ENCODE measurements at places on chromosomes 2 and 18.

GRCh38 chr2:102424754-102425153 lies 1.8 kb downstream of the IL18RAP start:
- DNase-seq = no peak

DNA sequence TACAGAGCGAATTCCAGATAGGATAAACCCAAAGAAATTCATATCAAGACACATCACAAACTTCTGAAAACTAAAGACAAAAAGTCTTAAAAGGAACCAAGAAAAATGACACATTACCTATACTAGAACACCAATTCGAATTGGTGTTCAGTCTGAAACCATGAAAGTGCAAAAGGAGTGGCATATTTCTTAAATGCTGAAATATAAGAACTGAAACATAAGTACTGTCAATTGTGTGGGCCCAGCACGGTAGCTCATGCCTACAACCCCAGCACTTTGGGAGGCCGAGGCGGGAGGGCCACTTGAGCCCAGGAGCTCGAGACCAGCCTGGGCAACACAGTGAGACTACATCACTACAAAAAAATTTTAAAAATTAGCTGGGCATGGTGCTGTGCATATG lies 43.4 kb downstream of the TMEM131 start:
- DNase-seq = no peak

DNA sequence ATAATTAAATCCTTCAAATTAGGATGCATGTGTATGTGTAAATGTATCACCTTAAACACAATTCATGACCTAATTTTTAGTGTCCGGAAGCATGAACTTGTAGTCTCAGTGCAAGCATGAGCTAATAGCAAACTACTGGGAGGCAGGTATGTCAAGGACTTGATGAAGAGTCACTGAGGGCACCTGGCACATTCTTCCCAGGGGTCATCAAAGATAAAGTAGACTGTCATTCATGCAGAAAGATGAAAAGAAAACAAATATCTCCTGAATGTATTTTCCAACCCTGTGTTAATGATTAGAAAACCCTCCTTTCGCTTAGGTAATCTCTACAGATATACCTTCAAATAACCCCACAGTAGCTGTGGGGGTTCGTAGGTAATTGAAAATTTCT lies 234.9 kb downstream of the SOCS6 start:
- no peak for DNase-seq

DNA sequence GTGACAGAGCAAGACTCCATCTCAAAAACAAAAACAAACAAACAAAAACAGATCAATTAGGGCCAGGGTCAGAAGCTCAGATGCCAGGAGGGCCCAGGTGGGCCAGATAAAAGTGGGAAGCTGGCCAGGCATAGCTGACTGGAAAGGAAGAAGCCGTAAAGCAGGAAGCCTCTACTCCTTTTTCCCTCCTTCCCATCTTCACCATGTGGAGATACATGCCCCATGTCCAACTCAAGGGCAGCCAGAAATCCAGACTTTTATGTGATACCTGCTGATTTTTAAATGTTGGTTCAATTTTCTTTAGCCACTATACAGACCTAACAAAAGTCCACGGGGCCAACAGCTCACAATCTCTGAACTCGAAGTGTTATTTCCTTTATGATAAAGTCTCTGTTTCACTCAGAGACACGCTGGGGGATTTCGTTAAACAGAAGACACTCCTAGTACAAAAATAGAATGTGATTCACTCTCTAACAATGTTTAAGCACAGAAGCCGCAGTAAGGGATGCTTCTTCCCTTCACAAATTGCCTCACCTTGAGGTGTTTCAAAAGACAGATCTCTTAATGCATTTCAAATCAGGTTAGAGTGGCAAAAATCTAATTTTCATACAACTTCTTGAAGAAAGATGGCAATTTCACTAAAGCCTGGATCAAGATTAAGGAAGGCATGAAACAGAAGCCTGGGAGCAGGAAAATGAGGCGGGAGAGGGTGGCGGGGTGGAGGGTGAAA lies 14.0 kb downstream of the TMEM247 start:
- no peak for DNase-seq

DNA sequence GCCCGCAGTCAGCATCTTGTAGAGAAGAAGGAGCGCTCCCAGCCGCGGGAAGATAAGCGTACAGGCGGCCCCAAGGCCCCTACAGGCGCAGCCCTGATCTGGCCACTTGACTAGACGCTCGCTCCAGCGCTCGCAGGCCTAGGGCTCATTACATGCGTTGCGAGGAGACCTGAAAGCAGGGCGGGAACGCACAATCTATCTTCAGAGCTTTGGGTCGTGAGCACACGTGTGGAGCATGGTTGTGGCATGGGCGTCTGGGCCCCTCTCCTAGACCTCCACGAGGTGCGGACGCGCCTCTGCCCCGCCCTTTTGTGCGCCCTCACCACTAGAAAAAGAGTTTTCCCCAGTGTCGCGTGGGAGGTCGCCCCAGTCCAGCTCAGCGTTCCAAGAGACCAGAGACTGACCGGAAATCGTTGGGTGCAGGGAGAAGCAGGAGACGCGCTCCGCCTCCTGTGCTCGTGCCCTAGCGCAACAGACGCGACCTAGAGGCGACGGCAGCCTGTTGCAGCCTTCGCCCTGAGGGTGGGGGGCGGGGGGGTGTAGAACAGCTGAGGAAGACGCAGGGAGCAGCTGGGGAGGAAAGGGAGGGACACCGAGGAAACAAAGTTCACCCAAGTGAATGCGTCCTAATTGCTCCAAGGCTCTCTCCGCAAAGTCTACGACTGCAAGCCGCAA lies 12.6 kb downstream of the NR4A2 start:
- no peak for DNase-seq

GRCh38 chr2:239910851-239911640 lies 114.1 kb downstream of the NDUFA10 start:
- DNase-seq = no peak

DNA sequence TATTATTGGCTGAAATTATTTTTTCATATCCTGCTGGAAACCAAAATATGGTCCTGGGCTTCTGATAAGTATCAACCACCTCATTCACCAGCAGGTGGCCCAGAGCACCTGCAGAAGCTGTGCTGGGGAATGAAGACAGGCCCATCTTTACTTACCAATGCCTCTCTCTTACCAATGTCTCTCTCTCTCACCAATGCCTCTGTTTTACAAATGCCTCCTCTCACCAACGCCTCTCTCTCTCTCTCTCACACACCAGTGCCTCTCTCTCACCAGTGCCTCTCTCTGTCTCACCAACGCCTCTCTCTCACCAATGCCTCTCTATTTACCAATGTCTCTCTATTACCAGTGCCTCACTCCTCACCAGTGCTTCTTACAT lies 2.3 kb upstream of the MAL start:
- DNase-seq = no peak

DNA sequence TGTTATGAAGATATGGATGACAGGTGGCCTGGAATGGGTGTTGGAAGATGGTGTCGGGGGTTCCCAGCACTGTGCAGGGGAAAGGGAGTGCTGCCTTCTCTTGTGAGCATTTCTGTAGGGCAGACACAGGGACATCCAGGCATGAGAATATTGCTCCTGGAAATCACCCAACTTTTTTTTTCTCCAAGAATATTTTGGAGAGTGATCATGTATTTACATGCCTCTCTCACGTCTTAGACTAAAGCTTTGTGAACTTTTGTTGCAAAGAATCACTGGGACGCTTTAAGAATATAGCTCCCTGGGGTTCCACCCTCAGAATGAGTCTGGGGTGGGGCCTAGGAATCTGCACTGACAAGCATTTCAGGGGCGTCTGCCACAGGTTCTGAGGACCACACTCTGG lies 68.7 kb downstream of the VWA3B start:
- DNase-seq = no peak

- no peak for DNase-seq
Observed at GRCh38 chr2:27798948-27799645, 27.6 kb downstream of the MRPL33 start.

DNA sequence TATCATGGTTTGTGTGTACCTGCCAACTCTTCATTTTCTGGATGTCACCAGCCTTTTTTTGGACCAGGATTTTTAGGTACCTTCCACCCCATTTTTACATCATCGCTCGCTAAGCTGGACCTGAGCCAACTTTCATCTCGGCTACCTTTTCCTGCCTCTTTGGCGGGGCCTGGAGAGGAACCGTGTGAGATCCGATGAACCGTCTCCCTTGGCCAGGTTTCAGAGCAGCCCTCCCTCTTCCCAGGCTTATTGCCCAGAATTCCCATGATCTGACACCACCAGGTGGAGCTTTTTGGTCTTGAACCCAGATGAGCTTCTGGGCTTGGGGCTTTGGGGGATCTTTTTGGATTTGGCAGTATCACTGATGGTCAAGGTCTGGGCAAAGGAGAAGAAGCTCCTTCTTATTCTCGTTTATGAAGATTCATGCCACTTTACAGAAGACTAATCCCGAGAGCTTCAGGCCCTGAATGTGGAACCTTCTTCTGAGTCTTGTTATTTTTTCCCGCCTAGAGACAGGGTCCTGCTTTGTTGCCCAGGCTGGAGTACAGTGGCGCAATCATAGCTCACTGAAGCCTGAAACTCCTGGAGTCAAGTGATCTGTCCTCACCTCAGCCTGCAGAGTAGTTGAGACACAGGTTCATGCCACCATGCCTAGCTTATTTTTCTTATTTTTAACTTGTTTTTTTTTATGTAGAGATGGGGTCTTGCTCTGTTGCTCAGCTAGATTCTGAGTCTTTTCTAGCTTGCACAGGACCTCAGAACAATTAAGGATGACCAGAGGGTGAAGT lies 50.4 kb downstream of the GATA6 start:
- DNase-seq = no peak

DNA sequence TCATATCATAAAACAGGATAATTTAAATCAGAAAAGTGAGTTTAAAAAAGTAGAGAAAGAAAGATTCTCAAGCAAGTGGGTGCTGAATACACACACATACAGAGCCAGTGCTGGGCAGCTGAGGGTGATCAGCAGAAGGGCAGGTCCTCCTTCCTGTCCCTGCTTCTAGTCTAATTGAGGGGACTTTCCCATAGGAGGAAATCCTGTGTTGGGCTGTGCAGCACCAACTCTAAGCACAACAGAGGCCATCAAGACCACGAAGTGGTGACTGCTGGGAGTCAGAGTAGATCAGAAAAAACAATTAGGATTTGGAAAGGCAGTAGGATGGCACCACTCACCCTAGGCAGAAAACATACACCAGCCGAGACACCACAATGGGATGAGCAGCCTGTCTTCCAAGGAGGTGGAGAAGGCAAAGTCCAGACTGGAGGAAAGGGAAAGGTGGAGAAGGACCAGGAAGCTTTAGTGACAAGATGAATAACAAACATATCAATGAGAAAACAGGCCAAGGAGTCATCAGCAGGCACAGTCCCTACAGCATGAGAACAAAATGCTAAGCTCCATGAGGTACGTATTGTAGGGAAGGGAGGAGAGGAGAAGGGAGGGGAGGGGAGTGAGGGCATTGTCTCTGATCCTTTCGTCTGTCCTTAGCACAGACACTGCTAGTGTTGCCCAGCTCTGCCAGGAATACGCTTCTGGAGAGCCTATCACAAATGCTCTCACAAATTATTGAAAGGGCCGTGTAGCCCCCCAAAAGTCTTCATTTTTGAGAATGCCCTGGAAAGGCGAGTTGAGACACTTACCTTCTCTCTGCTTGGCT lies 16.7 kb upstream of the MSGN1 start:
- no peak for DNase-seq

DNA sequence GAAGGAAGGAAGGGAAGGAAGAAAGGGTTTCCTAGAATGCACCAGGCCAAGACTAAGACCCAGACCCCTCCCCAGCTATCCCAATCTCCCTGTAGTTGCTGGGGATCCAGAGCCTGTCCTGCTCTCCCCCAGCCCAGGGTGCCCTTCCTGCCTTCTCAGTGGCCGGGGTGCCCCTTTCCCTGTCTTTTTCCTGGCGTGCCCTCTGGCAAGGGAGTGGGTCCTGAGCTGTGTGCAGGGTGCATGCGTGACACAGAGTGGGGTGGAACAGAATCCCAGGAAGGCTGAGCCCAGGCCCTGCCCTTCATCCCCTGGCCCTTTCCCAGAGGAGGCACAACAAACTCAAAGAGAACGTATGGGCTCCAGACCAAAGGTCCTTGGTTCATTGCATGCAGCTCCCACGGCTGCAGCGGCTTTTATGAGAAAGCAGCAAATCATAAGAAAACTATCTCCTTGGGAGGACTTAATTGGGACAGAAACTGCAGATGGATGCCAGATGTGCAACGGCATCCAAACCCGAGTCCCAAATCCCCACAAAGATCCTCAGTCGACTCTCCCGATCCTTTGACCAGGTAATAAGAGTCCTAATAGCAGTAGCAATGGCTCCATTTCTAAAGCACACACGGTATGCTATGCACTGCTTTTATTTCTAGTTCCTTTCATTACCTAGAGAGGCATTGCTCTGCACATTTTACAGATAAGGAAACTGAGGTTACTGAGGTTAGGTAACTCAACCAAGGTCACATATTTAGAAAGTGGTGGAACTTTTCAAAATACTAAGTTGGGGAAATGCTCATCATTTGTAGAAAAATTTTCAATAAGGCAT lies 12.7 kb upstream of the ARID5A start:
- DNase-seq = no peak

DNA sequence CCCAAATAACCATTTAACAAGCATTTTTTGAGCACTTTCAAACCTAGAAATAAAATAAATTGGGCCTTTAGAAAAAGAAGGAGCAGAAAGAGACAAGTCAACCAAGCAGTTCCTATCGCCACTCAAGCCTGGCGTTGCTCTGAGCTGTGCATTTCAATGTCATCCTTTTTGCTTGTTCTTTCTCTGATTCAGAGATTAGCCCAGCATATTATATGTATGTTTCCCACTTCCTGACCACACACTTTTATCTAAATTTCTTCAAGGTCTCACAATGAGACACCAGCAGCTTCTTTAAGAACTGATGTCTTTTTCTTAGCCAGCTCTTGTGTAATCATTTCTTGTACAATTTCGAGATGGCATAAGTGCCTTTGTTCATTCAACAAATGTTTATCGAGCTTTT lies 344.5 kb upstream of the ID2 start:
- DNase-seq = no peak

DNA sequence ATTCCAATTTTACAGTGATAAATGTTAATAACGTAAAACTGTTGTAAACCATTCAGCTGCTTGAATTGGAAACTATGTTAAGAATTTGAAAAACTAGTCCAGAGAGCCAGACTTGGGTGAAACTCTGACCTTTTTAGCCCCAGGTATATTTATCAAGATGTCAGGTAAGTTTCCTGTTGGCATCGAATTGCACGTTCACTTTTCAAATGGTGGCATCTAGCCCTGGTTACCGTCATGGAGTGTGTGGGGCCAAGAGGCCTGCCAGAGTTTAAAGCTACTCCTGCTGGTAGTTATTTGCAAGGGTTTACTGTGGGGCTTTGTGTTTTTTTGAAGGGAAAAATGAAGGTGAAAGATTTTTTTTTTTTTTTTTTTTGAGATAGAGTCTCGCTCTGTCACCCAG lies 109.9 kb downstream of the WDSUB1 start:
- DNase-seq = no peak
